Endothelial cell of coronary artery (primary cell): ENCODE measurements at places on chromosomes 6 and 20. TPM values are rescaled to one million over a fixed set of nuclear protein-coding genes. Genes with fewer than 3 reads are reported as not detected.

The TAP1 gene
- 35.1 and 52.2 TPM in 2 replicates for total RNA-seq

The ANGPT4 gene
- not detected in 2 replicates for total RNA-seq

The OR2H1 gene
- not detected in 2 replicates for total RNA-seq

The PRRT1 gene
- 0.09 TPM in 1 of 2 replicates, not detected in the other for total RNA-seq

The BNIP5 gene
- total RNA-seq, result not detected in 2 replicates

The IL17F gene
- not detected in 2 replicates for total RNA-seq

The PSORS1C2 gene
- total RNA-seq, result not detected in 2 replicates

The PTCHD4 gene
- 2.7 and 8.4 TPM in 2 replicates for total RNA-seq
